Stimulated activated CD8-positive, alpha-beta memory T cell treated with anti-CD3 and anti-CD28 coated beads, Interleukin-7, amount 100 ng/mL, for 4 hours (primary cell): ENCODE measurements at places on chromosomes 1 and 21.

GRCh38 chr1:201944639-201945038 is 1.7 kb downstream of the LMOD1 start:
- no peak for DNase-seq

GRCh38 chr21:36087362-36088138 is 17.7 kb downstream of the CBR1 start:
- no peak for DNase-seq

- peak; percentile 25 for DNase-seq
These were observed 354.0 kb upstream of the DUSP10 start for GRCh38 chr1:222095606-222096475.

- DNase-seq = no peak
These were observed 25.1 kb upstream of the B3GALT2 start for GRCh38 chr1:193211539-193211938.

DNA sequence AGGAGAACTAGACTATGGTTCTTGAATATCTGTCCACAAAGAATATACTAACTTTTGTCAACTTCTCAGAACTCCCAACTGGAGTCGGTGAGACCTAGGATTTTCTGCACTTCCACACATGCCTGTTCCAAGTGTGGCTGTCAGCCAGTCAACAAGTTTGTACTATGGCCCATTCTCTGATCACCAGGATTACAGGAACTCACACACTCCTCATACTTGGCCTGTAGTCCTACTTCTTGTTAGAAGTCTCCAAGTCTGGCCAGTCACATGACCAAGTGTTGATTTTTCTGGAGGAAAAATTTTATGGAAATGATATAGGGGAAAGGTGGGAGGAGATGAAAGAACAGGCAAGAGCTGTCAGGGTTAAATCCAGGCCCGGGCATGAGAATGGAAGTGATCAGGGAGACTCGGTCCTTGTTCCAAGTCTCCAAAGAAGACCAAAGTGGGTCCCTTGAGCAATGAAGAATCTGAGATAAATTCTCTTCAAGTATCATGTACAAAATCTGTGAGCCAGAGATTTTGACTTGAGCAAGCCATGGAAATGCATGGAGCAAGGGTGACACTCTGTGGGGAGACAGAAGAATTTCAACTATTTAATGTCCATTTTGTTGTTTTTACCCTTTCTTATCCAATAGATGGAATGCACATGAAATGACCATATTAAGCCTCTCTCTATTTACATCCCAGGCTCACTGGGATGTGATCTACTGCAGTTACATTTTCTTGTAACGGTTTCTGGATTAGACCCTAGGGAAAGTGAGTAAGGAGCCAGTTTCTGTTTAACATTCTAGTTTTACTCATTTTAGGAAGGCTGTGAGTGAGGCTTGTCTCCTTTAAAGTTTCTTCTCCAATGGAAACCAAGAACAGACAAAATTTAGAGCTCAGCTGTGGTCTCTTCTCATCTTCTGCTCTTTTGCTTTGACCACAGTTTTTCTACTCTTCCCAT is 320.9 kb downstream of the ASTN1 start:
- no peak for DNase-seq

DNA sequence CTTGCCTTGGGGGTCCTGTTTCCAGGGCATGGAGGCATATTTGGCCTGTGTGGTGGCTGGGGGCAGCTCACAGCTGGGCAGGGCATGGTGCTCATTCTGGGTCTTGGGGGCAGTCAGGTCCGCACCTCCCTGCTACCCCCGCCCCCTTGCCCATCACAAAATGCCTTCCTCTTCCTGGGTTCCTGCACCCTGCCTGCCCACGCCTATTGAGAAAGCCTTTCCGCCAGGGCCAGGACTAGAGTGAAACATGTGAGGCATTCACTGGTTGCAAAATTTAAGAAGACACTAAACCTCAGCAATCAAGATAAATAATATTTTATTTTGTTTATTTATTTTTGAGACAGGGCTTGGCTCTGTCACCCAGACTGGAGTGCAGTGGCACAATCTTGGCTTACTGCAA is 19.7 kb downstream of the PTAFR start:
- no peak for DNase-seq

GRCh38 chr1:226195144-226195543 is 8.6 kb upstream of the ACBD3 start:
- no peak for DNase-seq

DNA sequence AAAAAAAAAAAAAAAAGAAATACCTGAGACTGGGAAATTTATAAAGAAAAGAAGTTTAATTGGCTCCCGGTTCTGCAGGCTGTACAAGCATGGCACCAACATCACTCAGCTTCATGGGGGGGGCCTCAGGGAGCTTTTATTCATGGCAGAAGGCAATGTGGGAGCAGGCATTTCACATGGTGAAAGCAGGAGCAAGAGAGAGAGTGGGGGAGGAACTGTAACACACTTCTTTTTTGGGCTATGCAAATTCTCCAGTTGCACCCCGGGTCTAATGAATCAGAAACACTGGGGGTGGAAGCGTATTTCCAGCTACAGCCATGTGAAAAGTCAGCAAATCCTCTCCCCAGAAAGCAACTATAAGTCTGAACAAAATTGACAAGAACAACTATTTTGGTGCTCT is 11.8 kb upstream of the SOD1 start:
- DNase-seq = no peak
